Kidney epithelial cell (primary cell): ENCODE measurements at places on chromosomes 7 and 10.
A peak's percentile ranks its signal among the peaks of the same experiment; 100 is the strongest.

DNA sequence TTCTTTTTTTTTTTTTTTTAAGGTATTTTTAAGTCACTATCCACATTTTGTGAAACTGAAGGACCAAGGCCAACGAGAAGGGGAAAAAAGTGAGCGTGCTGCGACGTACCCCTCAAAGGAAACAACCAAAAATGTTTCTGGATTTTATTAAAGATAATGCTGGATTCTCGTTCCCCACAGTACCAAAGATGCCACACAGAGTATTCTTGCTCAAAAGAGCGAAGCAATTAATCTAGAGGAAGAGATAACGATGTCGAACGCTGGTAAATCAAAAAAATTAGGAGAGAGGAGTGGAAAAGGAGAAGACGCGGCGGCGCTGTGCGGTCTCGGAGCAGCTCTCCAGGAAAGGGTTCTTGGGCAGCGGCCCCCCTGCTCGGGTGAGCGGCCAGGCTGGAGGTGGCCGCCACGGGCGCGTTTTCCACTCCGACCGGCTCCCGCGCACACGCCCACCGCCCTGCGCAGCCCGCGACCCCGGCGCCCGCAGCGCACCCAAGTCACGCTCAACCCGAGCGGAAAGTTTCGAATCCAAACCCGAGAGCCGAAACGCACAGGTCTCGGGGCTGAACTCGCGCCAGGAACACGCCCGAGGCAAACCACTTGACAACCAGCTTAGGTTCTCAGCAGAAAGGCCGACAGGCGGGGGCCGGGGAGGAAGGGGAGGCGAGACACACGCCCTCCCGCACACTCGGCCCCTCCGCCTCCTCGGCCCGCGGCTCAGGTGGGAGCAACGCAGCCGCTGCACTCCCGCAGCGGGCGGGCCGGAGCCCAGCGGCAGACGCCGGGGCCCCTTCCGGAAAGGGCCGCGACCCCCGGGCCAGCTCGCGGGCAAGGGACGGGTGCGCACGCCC lies 989 bp downstream of the SRPK2 start:
- peak; percentile 14 for DNase-seq

GRCh38 chr10:53025172-53025711 lies 252.7 kb upstream of the MBL2 start:
- peak; percentile 43 for DNase-seq

- no peak for DNase-seq
Measured at GRCh38 chr10:96889415-96890171, 57.5 kb downstream of the LCOR start.

- DNase-seq: no peak
Measured at GRCh38 chr7:12930534-12930933, 243.1 kb downstream of the ARL4A start.

- DNase-seq: no peak
Measured at GRCh38 chr7:151207804-151208203, 2.5 kb downstream of the H2BK1 start.

DNA sequence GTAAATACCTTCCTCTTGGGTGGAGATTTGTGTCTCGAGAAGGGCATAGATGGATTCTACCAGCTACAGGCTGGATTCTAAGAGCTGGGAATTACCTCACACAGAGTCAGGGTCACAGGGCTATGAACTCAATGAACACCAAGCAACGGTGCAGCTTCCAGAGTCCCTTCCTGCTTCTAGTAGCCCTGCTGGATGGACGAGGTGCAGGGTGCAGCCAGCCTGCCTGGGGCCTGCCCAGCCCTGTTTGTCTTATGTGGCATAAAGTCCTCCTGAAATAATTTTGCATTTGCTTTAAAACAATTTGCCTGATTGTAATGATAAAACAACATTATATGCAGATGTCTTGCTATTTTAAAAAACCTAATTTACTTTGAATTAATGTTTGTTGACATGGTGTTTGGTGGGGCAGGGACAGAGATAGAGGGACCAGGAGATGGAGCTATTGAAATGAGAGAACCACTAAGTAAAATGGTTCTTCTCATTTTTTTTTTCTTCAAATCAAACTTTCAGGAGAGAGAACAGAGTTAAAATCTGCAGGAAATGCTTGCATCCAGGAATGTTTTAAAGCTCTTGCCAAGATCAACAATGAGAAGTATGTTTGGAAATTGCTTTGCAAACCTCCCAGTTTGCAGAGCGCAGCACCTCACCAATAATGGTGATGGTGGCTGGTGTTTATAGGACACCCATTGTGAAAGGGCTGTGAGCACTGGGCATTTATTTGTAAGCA lies 305.4 kb upstream of the PODXL start:
- DNase-seq: no peak

DNA sequence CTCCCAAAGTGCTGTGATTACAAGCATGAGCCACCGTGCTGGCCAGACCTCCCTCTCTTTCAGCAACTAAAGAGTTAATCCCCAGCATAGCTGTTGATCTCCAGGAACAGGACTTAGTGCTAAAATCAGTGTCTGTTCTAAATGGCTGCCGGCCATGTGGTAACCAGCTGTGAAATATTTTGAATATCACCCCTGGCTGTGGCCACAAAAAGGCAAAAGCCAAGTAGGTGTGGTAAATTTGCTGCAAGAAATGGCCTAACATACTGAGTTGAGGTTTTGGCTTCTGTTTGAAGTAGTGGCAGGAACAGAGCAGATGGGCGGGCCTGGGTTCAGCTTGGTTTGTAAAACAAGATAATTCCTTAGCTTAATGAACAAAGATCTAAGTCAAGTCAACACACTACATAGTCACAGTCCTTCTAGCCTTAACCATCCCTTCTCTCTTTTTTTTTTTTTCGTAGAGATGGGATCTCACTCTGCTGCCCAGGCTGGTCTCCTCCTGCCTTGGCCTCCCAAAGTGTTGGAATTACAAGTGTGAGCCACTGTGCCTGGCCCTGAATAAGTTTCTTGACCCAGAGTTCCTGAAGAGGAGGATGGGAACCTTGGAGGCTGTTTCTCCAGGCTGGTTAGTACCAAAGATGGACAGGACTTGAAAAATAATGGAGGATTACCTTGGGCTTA lies 22.7 kb upstream of the AGFG2 start:
- peak; percentile 31 for DNase-seq

DNA sequence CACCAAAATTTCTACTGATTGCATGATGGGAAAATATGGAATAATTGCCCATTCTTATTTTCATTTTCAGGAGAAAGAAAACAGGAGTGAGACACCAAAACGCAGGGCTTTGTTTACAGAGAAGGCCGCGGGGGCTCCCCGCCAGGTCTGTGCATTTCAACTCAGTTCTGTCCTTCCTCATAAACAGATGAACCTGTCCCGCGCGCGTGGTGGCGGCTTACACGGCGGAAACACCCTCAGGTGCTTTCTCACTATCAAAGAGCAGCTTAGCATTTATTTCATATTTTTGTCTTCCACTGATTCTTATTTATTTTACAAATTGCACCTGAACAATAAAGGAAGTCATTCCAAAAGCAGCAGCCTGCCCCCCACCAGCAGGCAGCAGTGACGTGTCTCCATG lies 579.4 kb downstream of the PTPRN2 start:
- DNase-seq: no peak

GRCh38 chr10:32956365-32957197 lies 1.4 kb downstream of the ITGB1 start:
- DNase-seq: no peak

GRCh38 chr7:99679032-99679399 lies 780 bp downstream of the CYP3A5 start:
- peak; percentile 72 for DNase-seq

DNA sequence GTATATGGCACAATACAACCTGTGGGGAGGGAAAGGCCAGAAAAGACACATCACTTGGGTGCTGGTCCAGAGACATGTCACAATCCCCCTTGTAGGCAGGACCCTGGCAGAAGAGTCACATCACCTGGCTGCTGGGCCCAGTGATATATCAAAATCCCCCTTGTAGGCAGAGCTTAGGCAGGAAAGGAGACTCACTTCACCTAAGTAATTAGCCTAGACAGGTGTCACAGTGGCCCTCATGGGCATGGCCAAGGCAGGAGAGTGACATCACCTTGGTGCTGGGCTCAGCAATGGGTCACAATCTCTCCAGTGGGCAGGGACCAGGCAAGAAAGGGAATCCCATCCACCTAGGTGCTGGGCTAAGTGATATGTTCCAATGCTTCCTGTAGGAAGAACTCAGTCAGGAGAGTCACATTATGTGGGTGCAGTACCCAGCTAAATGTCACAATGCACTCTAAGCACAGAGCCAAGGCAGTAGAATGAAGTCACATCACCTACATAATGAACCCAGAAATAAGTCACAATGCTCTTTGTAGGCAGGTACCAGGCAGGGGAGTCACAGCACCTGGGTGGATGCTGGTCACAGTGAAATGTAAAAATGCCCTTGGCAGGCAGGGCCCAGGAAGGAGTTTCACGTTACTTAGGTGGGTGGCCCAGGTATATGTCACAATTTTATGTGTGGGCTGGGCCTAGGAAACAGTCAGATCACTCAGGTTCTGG lies 18.9 kb upstream of the ZNF736 start:
- no peak for DNase-seq

- no peak for DNase-seq
Measured at GRCh38 chr10:98619446-98619845, 172.7 kb upstream of the HPS1 start.
